Umbilical cord (tissue), 2 donors: ENCODE measurements at places on chromosomes 1 and 21.
A peak's percentile ranks its signal among the peaks of the same experiment; 100 is the strongest.

GRCh38 chr1:143660354-143660941 lies 311.3 kb downstream of the FAM72C start:
- no peak for DNase-seq

GRCh38 chr1:7301664-7301981 lies 469.5 kb upstream of the VAMP3 start:
- DNase-seq = no peak

- no peak for DNase-seq
Measured at GRCh38 chr21:44998621-44999427, 59.0 kb downstream of the SLX9 start.

DNA sequence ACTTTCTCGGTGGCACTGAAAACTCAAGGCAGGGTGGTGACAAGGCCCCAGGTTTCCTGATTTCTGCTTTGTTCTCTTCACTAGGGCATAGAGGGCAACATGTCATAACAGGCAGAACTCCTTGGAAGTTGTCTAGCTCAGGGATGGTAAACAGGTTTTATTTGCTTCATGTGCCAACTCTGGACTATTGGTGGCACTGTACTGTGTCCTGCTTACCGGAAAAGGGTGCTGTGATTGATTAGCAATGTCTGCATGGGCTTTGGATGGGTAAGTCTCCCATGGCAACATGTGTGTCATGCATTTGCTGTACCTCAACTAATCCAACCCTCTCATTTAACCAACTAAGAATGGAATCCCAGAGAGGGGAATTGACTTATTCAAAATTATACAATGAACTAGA lies 70.7 kb upstream of the USP24 start:
- DNase-seq = no peak

DNA sequence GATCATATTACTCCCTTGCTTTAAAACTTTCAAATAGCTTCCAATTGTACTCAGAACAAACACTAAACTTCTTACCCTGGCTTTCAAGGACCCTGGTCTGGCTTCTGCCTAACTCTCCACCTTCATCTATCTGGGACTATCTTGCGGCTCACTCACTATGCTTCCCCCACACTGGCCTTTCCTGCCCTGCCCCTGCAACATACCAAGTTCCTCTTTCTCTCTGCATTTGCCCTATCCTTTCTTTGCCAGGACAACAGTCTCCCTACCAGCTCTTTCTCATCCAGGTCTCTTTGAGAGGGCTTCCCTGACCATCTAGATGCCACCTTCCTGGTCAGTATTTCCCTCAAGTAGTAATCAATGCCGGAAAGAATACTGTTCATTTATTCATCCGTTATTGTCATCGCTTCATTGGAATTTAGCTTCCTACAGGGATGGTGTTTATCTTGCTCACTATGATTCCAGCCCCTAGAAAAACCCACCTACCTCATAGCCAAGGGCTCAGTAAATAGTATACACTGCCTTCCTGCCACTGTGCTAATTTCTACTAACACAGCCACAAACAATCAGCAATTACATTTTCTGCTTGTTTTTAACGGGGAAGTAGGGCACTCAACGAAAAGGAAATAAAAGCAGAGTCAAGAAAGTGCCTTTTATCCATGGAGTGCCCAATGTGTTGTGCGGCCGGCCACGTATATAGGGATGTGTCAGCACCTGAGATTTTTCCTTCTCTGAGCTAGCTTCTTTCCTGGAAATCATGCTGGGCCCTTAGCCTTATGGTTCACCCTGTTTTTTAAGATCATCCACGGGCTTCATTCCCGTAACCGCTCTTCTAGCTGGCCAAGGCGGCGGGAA lies 521 bp upstream of the CDC7 start:
- DNase-seq = no peak

- no peak for DNase-seq
Measured at GRCh38 chr1:15847893-15848142, 311 bp downstream of the SPEN start.

GRCh38 chr1:30117685-30118084 lies 605.7 kb downstream of the MATN1 start:
- no peak for DNase-seq

DNA sequence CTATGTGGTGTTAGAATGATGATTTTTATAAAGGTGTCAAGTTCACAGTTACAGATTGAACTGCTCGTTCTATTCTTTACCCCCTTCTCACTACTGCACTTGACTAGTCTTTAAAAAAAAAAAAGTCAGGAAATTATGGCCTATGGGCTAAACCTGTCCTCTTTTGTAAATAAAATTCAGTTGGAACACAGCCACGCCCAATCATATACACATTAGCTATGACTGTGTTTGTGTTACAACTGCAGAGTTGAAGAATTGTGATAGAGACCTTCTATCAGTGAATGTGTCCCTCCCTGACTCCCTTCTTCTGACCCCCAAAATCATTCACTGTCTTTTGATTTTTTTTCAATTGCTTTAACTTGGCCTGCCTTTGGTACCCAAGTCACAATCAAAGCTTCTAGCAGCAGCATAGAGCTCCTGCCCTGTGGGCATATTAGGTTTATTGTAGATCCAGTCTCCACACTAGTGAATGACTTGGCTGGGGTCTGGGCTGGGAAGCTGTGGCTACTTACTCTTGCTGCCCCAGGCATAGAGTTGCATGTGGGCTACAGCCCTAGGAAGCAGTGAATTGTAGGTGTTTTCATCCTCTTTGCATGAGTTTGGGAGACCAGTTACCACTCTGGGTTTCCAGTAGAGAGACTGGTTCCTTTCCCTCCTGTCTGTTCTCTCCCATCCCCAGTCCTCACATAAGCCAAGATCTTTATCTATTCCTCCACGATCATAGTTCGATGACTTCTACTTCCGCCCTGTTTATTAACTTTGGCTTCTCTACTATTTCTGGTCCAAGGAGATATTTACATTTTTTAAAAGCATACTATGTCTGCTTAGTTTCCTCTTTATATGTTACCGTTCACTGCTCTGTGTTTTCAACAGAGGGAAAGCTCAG lies 249.9 kb downstream of the FMN2 start:
- DNase-seq = no peak

DNA sequence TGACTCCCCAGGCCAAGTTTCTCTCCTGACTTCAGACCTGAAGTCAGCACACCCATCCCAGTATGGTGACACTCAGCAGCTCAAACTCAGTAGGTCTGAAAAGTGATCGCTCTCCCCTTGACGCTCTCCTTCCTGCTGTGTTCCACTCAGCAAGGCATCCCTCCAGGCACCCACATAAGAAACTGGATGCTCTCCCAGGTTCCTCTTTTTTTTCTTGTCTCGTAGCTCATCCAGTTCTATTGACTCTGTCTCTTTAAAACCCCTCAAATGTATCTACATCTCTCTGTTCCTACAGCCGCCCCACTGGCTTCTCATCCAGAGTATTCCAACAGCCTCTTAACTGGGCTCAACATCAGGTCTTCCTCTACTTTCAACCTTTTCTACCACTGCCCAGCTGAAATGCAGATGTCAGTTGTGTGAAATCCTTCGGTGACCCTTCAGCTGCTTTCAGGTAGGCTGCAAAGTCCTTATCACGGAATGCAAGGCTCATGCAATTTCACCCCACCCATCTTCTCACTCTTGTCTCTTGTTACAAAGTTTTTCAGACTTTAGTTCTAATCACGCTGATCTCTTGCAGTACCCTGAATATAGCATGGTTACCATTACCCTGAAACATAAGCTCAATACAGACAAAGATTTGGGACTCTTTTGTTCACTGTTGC lies 286.2 kb upstream of the POU3F1 start:
- DNase-seq = no peak

- no peak for DNase-seq
Measured at GRCh38 chr1:11178021-11179015, 10.8 kb upstream of the ANGPTL7 start.

GRCh38 chr1:18200918-18201317 lies 93.3 kb downstream of the IGSF21 start:
- DNase-seq = no peak

GRCh38 chr1:65799601-65800000 lies 6.9 kb downstream of the PDE4B start:
- DNase-seq = no peak

- DNase-seq = no peak
Measured at GRCh38 chr1:208524376-208524775, 280.2 kb upstream of the PLXNA2 start.

- DNase-seq = no peak
Measured at GRCh38 chr1:21361506-21361905, 71.2 kb upstream of the ECE1 start.

GRCh38 chr1:184300446-184300845 lies 86.4 kb upstream of the C1orf21 start:
- no peak for DNase-seq

GRCh38 chr1:39130325-39130724 lies 74.2 kb upstream of the MACF1 start:
- DNase-seq = no peak

DNA sequence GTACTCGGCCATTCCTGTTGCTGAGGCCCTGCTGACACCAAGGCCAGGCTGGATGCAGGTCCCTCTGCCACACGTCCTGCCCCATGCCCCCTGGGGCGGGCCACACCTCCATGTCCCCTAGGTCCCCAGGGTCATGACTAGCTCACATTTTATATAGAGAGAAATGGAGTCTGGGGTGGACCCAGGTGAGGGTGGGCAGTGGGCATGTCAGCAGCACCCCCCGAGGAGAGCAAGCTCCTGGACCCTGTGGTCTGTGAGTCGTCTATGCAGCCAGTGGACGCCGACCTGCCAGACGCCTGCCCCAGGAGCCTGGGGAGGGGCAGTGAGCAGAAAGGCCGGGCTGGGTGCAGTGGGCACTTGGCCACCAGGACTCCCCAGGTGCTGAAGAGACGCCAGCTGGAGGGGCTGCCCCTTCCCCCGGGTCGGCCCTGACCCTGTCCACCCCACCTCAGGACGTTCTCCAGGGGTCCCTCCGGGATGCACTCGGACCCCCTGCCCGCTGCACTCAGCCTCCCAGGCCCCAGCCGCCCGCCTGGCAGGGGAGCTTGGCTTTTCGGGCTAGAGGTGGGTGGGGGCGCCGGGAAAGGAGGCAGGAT lies 15.9 kb downstream of the SAMD11 start:
- no peak for DNase-seq

- no peak for DNase-seq
Measured at GRCh38 chr21:37145635-37146111, 72.6 kb downstream of the TTC3 start.

- DNase-seq = no peak
Measured at GRCh38 chr21:44867999-44868700, 5.3 kb downstream of the PTTG1IP start.

GRCh38 chr1:37888022-37888700 lies 28.8 kb upstream of the MTF1 start:
- no peak for DNase-seq

DNA sequence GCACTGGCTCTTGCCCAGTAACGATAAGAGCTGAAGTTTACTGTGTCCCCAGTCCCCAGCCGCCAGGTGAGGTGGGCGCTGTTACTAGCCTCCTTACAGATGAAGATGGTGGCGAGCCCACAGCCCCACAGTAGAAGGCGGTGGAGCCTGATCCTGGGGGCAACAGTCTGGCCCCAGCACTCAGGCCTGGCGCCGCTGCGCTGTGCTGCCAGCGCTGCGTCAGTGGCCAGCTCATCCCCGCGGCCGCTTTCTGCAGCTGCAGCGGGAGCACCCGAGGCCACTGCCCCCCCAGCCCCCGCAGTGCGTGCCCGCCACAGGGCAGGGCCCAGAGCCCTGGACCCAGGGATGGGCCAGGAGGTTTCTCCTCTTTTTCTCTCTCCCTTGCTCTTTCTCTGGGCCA lies 13.3 kb downstream of the H6PD start:
- DNase-seq = no peak

- DNase-seq = no peak
Measured at GRCh38 chr1:247241691-247242090, 14.2 kb upstream of the VN1R5 start.

DNA sequence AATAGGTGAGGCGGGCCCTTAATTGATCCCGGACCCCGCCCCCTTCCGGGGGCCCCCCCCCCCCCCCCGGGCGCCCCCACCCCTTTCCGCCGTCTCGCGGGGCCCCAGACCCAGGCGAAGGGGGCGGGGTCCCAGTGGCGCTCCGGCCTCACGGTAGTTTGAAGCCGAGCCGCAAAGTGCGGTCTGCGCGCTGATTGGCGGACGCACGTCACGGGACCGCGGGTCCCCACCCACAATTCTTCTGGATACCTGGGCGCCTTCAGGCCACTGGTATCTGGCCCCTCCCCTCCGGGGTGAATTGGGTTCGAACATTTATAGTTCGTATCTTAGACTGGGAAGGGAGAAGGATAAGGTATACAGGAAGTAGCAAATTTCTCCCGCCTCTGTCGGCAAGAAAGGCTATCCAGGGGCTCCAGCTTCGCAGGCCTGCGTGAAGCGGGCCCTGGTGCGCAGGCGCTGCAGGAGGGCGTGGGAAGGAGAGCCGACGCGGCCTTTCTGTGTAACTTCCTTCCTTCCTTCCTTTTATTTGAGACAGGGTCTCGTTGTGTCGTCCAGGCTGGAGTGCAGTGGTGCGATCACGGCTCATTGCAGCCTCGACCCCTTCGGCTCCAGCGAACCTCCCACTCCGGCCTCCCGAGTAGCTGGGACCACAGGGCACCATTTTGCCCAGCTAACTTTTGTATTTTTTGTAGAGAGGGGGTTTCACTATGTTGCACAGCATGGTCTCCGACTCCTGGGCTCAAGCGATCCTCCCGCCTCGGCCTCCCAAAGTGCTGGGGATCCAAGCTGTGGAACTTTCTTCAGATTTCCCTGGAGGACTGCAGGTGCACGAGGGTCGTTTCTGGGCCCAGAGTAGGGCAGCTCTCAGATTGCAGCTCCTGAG lies 564 bp upstream of the HMGN1 start:
- DNase-seq = peak; percentile 98

DNA sequence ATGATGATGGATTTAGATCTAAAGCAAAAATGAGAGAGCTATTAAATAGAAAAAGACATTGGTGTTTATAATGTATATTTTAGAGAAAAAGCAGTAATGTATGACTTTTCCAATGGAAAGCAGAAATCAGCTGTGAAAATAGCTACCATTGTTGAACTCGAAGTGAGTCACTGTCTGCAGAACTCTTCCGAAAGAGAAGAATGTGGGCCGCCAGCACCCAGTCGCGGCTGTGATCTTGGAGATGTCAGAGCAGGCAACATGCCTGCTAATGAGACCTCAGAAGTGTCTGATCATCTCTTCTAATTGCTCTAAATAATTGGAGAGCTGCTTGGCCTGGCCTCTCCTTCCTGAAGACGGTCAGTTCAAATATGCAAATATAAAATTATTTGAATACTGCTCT lies 333.6 kb upstream of the RUNX1 start:
- DNase-seq = no peak
